ENCODE measurements at places on chromosomes 11 and 22. TPM values are rescaled to one million over a fixed set of nuclear protein-coding genes. Genes with fewer than 3 reads are reported as not detected.

DNA sequence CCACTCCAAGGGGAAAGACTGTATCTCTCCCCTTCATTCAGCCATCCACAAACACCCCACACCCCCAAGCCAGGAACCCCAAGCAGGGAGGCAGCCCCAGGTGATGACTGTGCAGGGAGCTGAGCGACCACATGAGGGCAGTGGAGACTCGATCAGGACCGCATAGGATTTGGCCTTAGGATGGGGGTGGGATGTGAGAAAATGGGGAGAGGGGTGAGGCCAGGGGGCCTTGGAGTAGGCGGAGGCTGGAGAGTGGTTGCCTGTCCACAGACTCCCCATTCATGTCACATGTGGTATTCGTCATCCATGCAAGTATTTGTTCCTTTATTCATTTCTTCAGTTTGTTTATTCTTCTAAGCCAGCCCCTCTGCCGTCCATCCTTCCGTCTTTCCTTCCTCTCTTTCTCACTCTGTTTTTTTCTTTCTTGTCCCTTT lies 2.7 kb upstream of the RHOD start:
- peak; percentile 40 for DNase-seq

- no peak for DNase-seq
Measured at GRCh38 chr22:38164551-38164918, 17.1 kb downstream of the PLA2G6 start.

GRCh38 chr22:37090920-37091695 lies 18.4 kb downstream of the TMPRSS6 start:
- DNase-seq, result no peak

- DNase-seq, result peak; percentile 67
Measured at GRCh38 chr11:125923012-125923579, 18.8 kb downstream of the DDX25 start.

DNA sequence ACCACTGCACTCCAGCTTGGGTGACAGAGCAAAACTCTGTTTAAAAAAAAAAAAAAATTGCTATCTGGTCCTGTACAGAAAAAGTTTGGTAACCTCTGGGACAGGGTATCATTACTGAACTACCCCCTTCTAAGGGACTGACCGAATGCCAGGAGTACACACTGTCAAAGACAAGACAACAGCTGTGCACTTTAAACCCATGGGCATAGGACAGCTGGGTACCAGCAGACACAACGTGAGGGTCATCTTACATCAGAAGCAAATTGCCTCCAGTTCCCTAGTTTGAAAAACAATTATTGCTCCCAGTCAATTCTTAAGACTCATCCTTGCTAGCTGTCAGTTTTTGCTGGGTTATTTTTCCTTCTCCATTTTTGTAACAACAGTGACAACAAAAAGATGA lies 17.8 kb downstream of the CD59 start:
- no peak for DNase-seq

The OR52H1 gene
- total RNA-seq, result not detected

The BAIAP2L2 gene
- total RNA-seq, result 9.7 TPM

The APOL1 gene
- 8.0 TPM for total RNA-seq

All from RPMI7951 (cell line).